Body of pancreas (tissue), 4 donors: ENCODE measurements at places on chromosomes 1 and 21.
A peak's percentile ranks its signal among the peaks of the same experiment; 100 is the strongest.

DNA sequence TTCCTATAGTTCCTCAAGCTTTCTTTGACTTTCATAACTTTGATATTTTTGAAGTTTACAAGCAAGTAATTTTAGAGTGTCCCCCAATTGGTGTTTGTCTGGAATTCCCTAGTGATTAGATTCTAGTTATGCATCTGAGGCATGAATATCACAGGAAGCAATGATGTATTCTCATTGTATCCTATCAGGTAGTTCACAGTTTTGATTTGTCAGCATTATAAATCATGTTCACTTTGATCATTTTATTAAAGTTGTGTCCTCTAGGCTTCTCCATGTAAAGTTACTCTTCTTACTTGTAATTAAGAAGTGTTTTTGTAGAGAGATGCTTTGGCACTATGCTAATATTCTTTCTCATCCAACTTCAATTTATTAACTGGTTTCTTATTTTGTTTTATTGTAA, 53.0 kb downstream of the TYW3 start:
- DNase-seq = no peak

DNA sequence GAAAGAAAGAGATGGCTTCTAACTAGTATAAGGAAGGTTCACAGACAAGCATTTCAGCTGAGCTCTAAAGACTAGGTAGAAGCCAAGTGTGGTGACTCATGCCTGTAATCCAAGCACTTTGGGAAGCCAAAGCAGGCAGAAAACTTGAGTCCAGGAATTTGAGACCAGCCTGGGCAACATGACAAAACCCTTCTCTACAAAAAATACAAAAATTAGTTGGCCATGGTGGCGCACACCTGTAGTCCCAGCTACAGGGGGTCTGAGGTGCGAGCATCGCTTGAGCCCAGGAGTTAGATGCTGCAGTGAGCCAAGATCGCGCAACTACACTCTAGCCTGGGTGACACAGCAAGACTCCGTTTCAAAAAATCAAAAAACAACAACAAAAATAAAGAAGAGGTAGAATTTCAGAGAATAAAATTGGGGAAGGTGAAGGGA, 27.8 kb downstream of the FBXO42 start:
- peak; percentile 40 for DNase-seq

GRCh38 chr1:223350361-223350908, 13.5 kb downstream of the SUSD4 start:
- DNase-seq = no peak

- peak; percentile 35 for DNase-seq
Measured at GRCh38 chr1:221543529-221544120, 198.3 kb downstream of the DUSP10 start.

DNA sequence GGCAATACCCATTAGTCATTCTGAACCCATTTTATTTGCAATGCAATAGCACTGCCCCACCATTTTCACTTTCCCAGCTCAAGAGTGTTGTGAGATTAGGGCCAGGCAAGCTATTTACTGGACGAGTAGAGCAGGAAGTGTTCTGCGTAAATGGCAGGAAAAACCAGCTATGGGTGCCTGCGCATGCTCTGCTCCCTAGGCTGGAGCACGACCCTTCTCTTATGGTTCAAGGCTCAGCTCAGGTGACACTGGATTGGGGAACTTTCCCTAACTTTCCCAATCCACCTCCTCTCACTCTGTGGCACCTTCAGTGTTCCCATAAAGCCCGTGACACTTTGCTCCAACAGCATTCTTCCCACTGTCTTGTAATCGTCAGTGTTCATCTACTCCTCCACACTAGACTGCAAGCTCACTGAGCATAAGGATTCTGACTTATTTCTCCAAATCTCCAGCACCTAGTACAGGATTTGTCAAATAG, 3.6 kb upstream of the MAN1A2 start:
- no peak for DNase-seq

DNA sequence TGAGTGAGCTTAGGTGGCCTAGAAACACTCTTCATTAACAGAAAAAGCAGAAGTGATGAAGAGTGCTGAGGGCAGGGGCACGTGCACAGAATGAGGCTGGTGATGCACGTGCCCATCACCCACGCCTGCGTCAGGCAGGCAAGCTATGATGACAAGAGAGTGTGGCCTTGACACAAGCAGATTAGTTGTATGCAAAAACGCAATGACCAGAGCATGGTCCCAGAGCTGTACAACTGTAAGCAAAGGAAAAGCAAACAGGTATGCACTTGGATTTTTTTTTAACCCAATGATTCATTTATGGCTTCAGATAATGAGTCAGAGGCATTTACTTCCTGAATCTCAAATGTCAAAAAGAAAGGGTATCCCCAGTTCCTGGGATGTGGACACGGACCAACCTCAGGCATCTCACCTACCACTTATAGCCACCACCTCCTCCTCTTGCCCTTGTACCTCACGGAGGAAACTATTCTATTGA, 9.1 kb upstream of the TMEM61 start:
- DNase-seq = peak; percentile 23

DNA sequence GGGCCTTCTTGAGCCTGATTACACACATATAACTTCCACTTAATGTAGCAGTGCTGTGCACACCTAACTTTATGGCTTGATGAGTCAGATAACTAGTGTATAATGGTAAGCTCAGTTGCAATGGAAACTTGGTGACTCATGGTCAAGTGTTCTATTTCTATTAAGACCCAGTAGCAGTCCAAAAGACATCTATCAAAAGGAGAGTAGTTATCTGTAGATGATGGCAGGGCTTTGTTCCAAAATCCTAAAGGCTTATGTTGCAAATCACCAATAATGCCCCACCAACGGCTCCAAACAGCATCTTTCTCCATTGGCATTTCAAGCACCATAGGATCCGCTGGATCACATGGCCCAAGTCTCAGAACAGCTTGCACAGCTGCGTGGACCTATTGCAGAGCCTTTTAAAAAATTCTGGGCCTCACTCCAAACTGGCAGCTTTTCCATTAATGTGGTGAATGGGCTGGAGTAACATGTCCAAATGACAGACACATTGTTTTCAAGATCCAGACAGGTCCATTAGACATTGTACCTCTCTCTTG, 566.8 kb upstream of the USP24 start:
- DNase-seq = peak; percentile 26
